SJCRH30 (cell line): ENCODE measurements at places on chromosomes 3 and 15.

DNA sequence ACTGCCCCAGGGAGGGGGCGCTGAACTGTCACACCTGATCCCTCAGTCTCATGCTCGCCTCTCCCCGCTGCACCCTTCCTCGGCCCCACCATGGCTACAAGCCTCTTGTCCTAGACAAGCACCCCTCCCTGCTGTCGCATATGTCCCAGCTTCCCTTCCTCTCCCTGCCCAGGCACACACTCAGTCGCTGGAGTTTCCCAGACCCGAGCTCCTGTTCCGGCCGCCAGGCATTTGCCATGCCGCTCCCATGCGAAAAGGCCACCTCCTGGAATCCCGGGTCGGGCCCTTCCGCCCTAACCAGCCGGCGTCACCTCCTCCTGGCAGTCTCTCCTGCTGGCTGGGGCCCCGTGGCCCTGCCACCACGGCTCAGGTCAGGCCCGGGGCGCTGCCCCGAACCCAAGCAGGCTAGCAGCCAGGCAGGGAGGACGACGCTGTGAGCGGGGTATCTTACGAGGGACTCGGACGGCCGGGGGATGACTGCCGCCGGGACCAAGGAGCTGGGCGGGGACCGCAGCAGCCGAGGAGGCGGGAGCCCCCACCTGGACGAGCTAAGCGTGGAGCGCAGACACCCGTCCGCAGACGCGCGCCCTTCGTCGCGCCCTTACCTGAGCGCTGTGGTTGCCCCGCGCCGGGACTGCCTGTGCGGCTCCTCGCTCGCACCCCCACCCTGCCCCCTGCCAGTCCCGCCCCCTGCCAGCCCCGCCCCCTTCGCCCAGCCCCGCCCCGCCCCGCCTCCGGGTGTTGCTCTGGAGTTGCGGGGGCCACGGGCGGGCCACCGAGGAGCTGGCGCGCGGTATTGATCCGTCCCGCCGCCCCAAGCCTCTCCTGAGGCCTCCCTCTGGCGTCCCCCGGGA lies at the start of gene ALS2CL:
ALS2CL (minus strand) TSS at position 642 of the 854 bp plus-strand sequence. CDS start 4,239 bp downstream, outside the sequence.
- no peak for DNase-seq

DNA sequence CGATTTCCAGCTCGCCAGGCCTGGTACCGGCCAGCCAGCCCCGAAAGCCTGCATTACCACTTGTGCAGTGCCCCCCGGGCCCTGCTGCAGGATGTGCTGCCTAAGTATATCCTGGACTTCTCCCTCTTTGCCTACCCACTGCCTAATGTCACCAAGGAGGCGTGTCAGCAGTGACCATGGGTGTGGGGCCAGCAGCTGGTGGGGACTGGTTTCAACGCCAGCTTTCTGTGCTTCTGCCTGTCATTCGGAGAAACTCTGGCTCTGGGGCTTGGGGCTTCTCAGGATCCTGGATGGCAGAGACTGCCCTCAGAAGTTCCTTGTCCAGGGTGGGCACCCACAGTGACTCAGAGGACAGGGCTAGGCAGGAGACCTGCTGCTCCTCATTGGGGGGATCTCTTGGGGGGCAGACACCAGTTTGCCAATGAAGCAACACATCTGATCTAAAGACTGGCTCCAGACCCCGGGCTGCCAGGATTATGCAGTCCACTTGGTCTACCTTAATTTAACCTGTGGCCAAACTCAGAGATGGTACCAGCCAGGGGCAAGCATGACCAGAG lies 1.5 kb downstream of the CHST14 start:
- no peak for DNase-seq

DNA sequence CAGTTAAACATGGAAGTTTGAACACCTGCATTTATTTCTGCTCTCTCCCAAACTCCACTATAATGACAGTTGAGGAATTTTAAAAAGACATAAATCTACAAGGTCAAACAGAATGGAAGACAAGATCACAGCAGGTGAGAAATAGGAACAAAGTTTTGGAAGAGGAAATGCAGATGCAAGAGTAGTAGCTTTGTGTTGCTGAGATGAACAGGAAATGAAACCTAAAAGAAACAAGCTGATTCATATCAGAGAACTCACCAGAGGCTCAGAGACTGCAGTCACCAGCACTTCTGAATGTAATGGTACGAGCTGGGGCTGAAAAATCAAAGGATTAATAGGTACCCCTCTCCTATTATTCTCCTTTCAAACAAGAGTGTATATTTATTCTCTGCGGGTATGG lies 459.9 kb downstream of the RAP2B start:
- no peak for DNase-seq

DNA sequence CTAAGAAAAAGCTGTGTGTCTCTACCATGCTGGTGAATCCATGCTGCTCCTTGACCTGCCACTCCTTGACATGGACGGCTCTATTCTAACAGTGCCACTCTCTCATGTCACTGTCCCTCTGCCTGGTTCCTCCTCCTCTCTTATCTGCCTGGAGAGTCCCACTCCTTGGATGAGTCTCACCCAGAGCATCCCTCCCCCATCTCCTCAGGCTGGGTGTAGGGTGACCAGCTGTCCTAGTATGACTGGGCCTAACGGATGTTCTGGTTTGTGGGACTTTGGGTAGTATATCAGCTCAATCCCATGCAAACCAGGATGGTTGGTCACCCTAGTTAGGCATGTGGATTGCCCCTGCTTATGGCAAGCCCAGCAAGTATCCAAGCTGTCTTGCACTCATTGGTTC lies 54.3 kb downstream of the LIPC start:
- DNase-seq: no peak

DNA sequence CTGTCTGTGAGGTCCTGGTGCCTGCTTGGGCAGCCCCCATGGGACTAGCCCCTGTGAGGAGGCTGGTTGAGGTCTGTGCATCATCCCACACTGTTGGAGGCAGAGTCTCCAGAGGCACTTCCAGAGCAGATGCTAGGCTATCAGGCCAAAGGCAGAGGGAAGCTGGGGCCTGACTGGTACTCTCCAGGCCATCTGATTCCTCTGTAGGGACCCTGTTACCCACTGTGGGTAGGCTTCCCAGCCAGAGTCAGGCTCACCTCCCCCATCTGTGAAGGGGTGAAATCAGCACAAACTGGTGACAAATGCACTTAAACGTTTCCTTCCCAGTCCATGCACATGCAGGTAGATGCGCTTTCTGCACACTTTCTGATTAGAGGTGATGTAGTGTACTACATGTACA lies 212.6 kb upstream of the TOPAZ1 start:
- DNase-seq: no peak

GRCh38 chr3:21170964-21171363 lies 580.0 kb downstream of the ZNF385D start:
- peak; percentile 15 for DNase-seq

- no peak for DNase-seq
Observed at GRCh38 chr15:63169788-63170187, 12.5 kb upstream of the RPS27L start.

DNA sequence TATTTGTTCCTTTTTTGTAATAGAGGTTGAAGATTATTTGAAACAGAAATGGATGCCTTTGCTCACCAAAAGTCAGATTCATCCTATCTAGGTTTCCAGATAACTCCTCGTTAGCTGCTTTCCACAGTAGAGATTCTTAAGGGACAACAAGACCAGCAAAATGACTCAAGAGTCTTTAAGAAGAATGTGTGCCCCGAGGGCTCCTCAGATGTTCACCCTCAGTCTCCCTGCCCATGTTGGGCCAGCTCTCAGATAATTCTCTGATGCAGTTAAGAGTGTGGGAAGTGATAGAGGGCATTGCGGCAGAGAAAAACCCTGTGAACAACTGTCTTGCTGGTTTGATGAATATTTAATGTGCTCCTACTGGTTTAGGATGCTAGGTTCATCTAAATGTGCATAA lies 251.1 kb downstream of the PTPRG start:
- no peak for DNase-seq

DNA sequence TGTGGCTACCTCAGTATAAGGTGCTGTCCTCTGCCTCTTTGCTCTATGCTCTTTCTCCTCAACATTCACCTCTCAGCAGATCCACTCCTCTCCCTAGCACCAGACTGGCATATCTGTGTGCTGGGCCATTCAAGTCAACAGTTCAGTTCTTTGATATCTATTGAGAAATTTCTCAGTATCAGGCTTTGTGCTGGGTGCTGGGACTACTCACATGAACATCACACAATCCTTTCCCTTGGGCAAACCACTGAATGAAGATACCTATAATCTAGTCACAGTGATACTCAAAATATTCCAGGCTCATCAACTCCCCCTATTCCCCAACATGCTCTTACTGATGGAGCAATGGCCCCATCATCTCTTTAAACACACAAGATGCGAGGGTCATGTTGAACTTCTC lies 120.8 kb downstream of the RPL22L1 start:
- DNase-seq: no peak

- no peak for DNase-seq
Observed at GRCh38 chr3:29153811-29154210, 127.1 kb upstream of the RBMS3 start.

GRCh38 chr3:107668416-107668815 lies 145.7 kb downstream of the BBX start:
- DNase-seq: no peak
